Inflammatory macrophage treated with lipopolysaccharide for 1 hour (primary cell): ENCODE measurements at places on chromosomes 1 and 21.

GRCh38 chr1:66311628-66312027 is 222.3 kb upstream of the SGIP1 start:
- no peak for DNase-seq

- DNase-seq: no peak
Observed at GRCh38 chr1:192357924-192358323, 41.1 kb downstream of the RGS21 start.

- DNase-seq: peak; percentile 96
Observed at GRCh38 chr1:239914751-239915231, 176.9 kb upstream of the FMN2 start.

GRCh38 chr1:2948751-2949680 is 72.3 kb upstream of the ACTRT2 start:
- no peak for DNase-seq

GRCh38 chr1:243848165-243848857 is 1.7 kb downstream of the AKT3 start:
- DNase-seq: no peak

DNA sequence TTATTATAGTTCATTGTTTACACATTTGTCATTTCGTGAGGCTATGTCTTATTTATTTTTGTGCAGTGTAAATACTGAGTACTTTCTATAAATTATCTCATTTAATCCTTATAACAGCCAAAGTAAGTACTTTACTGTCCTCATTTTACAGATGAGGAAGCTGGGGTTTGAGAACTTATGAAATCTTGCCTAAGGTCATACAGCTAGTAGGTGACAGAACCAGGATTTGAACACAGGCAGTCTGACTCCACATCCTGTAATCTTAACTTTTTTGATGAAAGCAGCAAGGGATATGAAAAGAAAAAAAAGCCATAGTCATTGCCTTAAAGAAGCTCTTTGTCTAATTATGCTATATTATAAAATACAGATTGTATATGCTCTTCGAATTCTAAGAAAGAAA is 107.1 kb upstream of the BMP8A start:
- peak; percentile 47 for DNase-seq

DNA sequence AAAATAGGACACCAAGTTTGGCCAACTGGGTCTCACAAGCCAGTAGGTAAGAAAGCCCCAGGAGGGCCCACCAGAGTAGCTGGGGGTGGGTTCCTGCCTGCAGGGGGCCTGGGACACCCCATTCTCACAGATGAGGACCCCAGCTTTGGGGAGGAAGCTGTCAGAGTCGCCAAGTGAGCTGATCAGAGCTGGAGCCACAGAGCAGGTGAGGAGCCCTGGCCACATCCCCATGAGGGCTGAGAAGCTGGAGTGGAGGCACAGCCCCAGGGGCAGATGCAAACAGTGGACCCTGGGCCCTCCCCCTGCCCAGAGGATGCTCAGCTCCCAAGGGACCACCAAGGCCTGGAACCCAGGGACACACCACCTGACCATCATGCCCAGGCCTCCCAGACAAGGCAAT is 8.6 kb upstream of the ZNF670 start:
- DNase-seq: no peak

DNA sequence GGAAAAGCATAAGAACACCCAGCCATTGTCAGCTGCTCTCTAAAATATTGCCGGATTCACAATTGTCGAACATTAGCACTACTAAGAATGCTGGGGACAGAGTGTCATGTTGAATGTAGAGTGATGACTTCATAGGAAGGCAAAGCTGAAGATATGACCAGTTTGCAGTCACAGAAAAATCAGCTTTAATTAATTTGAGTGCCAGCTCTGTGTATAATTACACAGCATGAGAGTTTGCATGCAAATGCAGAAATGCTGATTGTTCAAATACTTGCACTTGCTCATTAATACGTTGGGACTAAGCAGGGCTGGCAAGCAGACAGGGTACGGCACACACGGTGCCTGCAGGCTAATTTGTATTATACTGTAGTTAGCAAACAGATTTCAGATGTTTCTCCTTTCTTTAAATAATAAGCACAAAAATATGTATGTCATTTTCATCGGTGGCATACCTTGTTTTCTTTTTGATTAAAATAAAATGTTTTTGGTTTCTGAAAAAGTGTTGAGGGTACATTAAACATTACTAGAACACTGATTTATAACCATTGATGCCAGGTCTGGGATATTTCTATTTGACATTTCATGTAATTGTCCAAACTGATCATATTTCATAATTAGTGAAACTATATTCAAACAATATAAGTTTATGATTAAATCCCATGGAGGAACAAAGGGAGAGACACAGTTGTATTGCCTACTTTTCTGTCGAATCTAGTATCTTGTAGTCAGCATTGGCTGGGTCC is 99.8 kb upstream of the ADGRL2 start:
- no peak for DNase-seq

DNA sequence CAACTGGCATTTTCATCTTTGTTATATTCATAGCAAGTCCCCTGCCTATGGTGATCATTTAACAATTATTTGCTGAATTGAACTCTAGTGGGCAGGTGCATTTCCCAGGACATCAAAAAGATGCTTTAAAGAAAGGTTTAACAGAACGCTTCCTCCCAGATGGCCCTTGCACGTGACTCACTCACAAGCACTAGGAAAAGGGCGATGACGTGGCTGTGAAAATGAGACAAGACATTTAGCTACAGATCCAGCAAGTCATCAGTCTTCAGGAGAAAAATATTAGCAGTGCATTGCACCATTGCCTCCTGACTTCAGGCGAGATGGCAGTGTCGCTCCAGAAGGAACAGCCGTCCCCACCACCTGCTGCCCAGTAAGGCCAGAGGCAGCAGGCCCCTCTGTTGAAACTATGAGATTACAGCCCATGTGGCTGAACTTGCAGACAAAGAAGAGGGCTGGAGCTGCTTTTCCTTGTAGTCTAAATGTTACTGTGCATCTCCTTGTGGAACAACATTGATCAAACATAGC is 37.2 kb downstream of the DSCAM start:
- no peak for DNase-seq

GRCh38 chr1:177984136-177984525 is 14.3 kb upstream of the SEC16B start:
- DNase-seq: no peak
